NCI-H460 (cell line): ENCODE measurements at places on chromosomes 12 and 14. TPM values are rescaled to one million over a fixed set of nuclear protein-coding genes. Genes with fewer than 3 reads are reported as not detected.

- no peak for DNase-seq
Observed at GRCh38 chr14:71190770-71191374, 283.6 kb downstream of the PCNX1 start.

DNA sequence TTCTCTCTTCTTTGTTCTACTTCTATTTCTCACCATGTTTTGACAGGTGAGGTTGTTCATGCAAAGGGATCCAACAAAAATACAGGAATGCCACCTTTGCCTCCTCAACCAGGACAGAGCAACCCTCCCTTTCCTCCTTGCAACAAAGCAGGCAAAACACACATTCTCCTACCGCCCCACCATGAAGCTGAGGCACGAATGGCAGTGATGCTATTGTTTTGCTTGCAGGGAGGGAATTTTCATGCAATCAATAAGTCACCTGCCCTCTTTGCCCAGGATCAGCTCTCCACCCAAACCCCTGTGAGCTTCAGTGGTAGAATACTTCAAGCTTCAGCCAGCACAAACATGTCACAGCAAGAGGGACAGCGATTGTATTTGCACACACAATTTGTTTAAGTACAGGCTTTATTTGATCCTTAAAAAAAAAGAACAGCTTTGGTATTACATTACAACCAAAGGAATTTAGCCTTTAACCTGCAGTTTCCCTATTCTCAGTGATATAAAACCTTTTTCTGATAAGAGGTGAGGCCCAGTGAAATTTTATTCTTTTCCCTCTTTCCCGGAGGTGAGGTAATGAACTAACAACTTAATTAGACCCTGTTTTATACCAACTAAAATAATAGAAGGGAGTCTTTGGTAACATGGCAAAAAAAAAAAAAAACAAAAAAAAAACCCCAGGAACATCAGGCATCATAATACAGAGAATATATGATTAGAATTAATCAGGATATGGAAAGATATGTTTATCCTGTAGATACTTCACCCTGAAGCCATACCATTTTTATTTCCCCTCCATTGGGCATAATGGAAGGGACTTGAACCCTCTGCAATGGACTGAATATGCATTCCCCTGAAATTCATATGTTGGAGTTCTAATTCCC, 87.0 kb upstream of the EEA1 start:
- DNase-seq: no peak

GRCh38 chr12:84632556-84632955, 280.0 kb downstream of the SLC6A15 start:
- peak; percentile 56 for DNase-seq

DNA sequence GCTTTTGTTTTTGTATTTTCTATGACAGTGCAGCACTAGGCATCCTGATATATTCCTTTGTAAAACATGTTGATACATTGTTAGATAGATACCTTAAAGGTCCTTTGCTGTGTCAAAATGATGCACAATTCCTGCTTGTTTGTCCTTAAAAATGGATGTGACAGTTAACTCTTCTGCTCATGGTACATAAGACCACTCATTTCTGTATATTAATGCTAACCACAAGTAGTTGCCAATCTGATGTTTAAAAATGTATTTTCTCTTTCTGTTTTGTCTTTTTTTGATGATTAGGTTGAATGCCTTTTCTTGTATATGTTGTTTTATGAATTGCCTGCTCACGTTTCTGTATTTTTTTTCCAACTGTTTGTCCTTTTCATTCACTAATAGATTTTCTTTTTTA, 35.1 kb downstream of the ATF7IP start:
- DNase-seq: no peak

- no peak for DNase-seq
Observed at GRCh38 chr14:96876747-96877146, 79.6 kb downstream of the VRK1 start.

- DNase-seq: no peak
Observed at GRCh38 chr12:92775416-92775815, 72.6 kb downstream of the PLEKHG7 start.

DNA sequence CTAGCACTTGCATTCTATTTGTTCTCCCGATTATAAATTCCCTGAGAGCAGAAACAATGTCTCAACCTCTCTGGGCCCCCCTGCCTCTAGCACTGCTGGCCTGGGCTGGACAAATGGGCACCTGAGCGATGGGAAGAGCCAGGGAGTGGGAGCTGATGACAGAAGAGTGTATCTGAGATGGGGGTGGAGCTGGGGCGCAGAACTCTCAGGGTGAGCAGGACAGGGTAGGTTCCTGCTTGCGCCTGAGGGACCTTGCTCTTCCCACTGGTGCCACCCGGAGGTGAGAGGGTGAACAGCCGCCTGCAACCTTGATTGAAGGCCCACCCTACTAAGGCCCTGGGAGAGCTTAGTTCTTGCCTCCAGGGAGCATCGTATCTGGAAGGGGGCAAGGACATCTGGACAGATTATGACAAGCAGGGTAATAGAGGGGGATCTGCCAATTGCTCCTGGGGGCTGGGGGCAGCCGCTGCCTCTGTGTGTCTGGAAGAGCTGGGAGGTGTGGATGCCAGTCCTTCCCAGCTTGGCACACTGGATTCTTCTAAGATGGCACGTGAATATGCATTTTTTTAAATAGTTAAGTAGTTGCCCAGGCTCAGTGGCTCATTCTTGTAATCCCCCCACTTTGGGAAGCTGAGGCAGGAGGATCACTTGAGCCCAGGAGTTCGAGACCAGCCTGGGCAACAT, 43.0 kb upstream of the TSPAN9 start:
- DNase-seq: peak; percentile 30

- DNase-seq: no peak
Observed at GRCh38 chr12:26058308-26058707, 66.5 kb downstream of the BHLHE41 start.

- DNase-seq: no peak
Observed at GRCh38 chr12:118068445-118068844, 7.5 kb upstream of the WSB2 start.

DNA sequence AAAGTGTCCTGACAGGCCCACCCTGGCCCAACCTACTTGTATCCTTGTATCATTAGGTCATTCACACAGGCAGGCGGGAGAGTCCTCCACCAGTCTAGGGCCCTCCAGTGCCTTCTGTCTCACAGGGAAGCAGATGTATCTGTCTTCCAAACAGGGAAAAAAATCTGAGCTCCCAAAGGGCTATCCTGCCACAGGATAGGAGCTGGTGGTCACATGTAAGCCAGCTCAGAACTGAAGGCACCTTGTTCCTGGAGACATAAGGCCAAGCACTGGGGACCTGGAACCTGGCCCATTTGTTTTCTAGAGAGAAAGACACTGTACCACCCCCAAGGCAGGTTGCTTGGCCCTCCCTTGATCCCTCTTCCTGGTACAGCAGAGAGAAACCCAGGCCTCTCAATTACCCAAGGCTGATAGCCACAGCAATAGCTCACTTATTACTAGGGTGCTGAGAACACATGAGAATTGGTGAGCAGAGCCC, 19.4 kb upstream of the PLEKHH1 start:
- no peak for DNase-seq

GRCh38 chr12:69161829-69162228, 77.5 kb upstream of the CPSF6 start:
- no peak for DNase-seq

- DNase-seq: no peak
Observed at GRCh38 chr12:94795044-94795443, 144.7 kb upstream of the TMCC3 start.

- DNase-seq: no peak
Observed at GRCh38 chr12:79206871-79207270, 342.3 kb downstream of the SYT1 start.

Gene SCYL2
- 54.0 and 56.1 TPM in 2 replicates for total RNA-seq

Gene CD163
- not detected in 2 replicates for total RNA-seq

Gene KRT76
- total RNA-seq: not detected in 2 replicates

Gene ADCK1
- 4.2 and 6.7 TPM in 2 replicates for total RNA-seq
